ENCODE measurements at places on chromosomes 3 and 15. TPM values are rescaled to one million over a fixed set of nuclear protein-coding genes. Genes with fewer than 3 reads are reported as not detected.
A peak's percentile ranks its signal among the peaks of the same experiment; 100 is the strongest.

Gene SCAMP5
- polyA plus RNA-seq = 22.8 TPM

Gene TM4SF18
- 1.1 TPM for polyA plus RNA-seq

Gene TAGLN3
- polyA plus RNA-seq = 2.7 TPM

Gene C3orf22
- not detected for polyA plus RNA-seq

Gene RASL12
- polyA plus RNA-seq = 7.7 TPM

GRCh38 chr3:108453565-108453964 lies 56.8 kb downstream of the MYH15 start:
- H3K4me3 ChIP-seq = no peak overlapping the region
- peaks cover 2% of the 10 kb centered on the region for H3K4me1 ChIP-seq
- DNase-seq = peak; percentile 32
- no peak overlapping the region for H3K27ac ChIP-seq

GRCh38 chr3:64514889-64515288 lies 172.9 kb downstream of the ADAMTS9 start:
- DNase-seq = no peak
- no peak overlapping the region for H3K27ac ChIP-seq
- H3K27me3 ChIP-seq = no peaks in the 10 kb centered on the region

- H3K4me1 ChIP-seq = no peaks in the 10 kb centered on the region
- no peak overlapping the region for H3K27ac ChIP-seq
- DNase-seq = no peak
- peaks cover 21% of the 10 kb centered on the region for H3K36me3 ChIP-seq
- H3K27me3 ChIP-seq = no peaks in the 10 kb centered on the region
Measured at GRCh38 chr3:187721055-187721454, 18.7 kb upstream of the RTP2 start.

- peak; percentile 28 for DNase-seq
- no peak overlapping the region for H3K27ac ChIP-seq
- H3K4me1 ChIP-seq = no peaks in the 10 kb centered on the region
- H3K36me3 ChIP-seq = peaks cover 15% of the 10 kb centered on the region
- H3K27me3 ChIP-seq = no peaks in the 10 kb centered on the region
Measured at GRCh38 chr15:72197041-72197459, 537 bp downstream of the GRAMD2A start.

DNA sequence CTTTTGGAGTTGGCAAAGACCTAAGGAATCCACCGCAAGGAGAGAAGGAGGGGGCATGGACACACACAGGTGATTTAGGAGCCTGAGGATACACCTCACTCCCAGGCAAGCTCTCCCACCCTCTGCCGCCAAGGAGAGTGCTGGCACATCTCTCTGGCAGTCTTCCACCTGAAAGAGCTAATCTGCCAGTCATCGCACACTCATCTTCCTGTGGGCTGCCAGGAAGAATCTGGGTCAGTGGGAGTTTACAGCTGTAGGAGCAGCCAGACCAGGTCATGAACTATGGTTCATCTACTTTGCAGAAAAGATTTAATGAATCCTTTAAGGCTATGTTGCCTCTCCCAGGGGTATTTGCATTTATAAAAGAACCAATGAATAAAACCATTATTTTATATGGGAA lies 170.6 kb upstream of the TSC22D2 start:
- no peak overlapping the region for H3K27ac ChIP-seq
- H3K4me3 ChIP-seq = no peak overlapping the region
- DNase-seq = no peak
- H3K27me3 ChIP-seq = no peaks in the 10 kb centered on the region
- no peaks in the 10 kb centered on the region for H3K4me1 ChIP-seq

DNA sequence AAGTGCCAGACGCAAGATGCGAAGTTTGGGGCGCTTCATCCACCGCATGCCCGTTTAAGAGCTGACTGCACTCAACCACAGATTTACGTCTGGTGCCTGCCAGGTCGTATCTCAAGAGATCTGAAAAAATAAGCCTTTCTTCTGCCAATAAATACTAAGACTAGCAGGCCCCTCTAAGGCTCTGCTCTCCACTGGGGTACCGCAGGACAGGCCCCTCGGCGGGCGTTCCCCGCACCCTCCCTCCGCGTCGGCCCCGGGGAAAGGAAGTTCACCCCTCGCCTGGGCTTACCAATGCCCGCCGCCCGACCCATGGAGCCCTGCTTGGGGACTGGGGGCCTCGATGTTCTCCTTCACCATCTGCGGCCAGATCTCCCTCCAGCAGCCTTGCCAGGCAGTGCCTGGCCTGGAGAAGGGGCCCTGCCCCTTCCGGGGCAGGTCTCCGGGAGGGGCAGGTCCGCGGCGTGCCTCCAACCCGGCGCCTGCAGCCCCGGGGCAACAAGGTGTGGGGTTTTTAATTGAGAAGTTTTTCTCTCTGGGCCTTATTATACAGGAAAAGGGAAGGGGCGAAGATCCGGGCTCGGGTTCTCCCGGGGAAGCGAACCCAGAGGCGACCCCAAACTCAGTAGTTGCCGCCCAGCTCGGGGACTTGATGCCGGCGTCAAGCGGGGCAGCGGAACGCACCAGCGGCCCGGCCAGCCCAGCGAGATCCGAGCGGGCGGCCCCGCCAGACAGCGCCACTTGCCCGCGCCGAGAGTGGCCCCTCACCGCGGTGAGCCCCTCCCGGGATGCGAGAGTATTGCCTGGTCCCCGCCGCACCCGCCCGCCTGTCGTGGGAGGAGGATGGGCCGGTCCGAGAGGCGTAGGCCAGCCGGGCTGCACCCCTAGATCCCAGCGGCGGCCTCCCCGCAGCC lies 735 bp downstream of the GOLGA8B start:
- no peaks in the 10 kb centered on the region for H3K4me1 ChIP-seq
- H3K27me3 ChIP-seq = no peaks in the 10 kb centered on the region
- peak overlapping the region; percentile 77 for H3K27ac ChIP-seq

DNA sequence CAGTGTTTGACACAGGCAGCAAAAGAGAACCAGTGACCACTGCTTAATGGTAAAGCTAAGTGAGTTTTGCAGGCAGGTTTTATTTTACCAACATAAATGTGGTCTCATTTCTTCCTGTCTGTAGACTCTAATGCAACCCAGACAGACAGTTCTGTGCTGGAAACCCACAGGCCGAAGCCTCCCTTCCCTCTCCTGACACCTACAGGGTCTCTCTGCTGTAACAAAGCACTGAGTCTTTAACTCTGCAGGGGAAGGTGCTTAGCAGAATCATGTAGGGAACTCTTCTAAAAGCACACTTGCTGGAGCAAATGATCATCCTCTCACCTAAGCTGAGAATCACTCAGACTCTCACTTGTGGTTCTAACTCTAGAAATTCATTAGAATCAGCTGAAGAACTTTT lies 200.3 kb downstream of the KBTBD8 start:
- H3K4me3 ChIP-seq = no peak overlapping the region
- H3K27ac ChIP-seq = no peak overlapping the region
- H3K27me3 ChIP-seq = no peaks in the 10 kb centered on the region
- H3K4me1 ChIP-seq = no peaks in the 10 kb centered on the region
- DNase-seq = no peak

- H3K27ac ChIP-seq = no peak overlapping the region
- H3K36me3 ChIP-seq = no peaks in the 10 kb centered on the region
- H3K27me3 ChIP-seq = no peaks in the 10 kb centered on the region
- H3K4me3 ChIP-seq = no peak overlapping the region
- no peaks in the 10 kb centered on the region for H3K4me1 ChIP-seq
- DNase-seq = peak; percentile 8
Measured at GRCh38 chr3:10495003-10495402, 10.4 kb downstream of the ATP2B2 start.

- no peaks in the 10 kb centered on the region for H3K36me3 ChIP-seq
- H3K4me1 ChIP-seq = no peaks in the 10 kb centered on the region
- no peaks in the 10 kb centered on the region for H3K27me3 ChIP-seq
- peak; percentile 10 for DNase-seq
- H3K27ac ChIP-seq = no peak overlapping the region
Measured at GRCh38 chr15:87877114-87877810, 379.3 kb downstream of the NTRK3 start.

DNA sequence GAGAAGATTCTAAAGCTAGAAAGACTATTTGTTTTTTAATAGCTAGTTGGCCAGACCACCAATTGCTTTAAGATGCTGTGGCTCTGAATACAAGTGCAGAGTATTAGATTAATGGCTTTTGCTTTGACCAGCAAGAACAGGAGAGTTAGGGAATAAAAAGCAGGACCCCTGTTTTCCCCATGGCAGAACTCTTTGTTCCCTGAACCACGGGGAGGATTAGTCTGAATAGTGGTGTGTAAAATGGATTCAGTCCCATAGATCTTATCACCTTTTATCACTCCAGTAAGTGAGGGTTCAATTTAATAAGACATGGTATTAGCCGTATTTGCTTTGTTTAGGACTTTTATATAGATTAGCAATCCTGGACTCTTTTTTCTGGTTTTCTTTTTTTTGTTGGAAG lies 562.6 kb upstream of the DPPA4 start:
- no peak overlapping the region for H3K27ac ChIP-seq
- H3K36me3 ChIP-seq = no peaks in the 10 kb centered on the region
- no peaks in the 10 kb centered on the region for H3K4me1 ChIP-seq

DNA sequence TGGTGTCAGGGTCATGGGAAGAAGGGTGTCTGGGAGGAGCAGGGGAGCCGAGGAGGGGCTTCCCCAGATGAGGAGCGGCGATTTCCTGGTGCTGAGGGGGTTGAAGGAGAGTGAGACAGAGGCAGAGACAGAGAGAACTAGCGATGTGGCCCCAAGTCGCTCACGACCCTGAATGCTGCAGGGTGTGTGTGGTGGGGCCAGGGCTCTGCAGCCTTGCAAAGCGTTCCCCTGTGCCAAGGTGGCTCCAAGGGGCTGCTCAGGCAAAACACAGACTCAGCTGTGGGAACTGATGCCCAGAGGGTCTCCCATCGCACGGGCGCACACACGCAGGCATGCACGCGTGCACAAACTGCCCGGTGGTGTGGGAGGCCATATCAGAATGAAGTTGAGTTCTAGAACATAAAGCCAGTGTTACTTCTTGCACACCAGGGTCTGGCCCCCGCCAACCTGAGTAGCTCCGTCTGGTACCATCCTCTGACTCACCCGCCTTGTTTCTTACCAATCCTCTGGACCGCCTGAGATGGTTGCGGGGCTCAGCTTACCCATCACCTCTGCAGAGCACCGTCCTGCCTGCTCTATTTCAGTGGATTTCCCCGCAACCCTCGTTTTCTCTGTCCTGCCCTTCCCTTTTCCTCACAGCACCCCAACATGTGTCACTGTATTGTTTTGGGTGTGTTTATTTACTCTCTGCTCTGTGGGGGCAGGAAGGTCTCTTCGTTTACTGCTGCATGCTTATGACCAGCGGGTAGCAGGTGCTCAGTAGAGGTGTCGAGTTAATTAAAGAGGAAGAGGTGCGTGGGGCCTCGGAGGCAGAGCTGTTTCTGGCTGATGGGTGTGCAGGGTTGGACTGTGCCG lies 4.5 kb downstream of the MELTF start:
- H3K36me3 ChIP-seq = no peaks in the 10 kb centered on the region
- no peaks in the 10 kb centered on the region for H3K27me3 ChIP-seq
- DNase-seq = no peak
- H3K4me3 ChIP-seq = no peak overlapping the region
- H3K27ac ChIP-seq = no peak overlapping the region

DNA sequence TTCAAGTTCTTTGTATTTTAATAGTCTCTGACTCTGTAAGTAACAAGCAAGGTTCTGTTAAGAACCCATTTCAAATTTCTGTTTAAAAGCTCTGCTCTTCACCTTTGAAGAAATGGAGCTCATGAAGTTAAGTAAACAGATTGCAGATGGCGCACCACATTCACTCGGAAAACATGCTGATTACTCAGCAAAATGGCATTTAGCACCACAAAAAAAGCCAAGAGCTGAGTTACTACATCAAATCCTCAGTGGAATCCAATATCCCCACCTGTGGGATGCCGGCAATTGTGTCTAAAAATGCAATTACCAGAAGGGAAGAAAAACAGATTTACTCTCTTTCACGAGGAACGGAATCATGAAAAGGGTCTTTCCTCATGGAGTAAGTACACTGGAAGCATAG lies 758.0 kb downstream of the NTRK3 start:
- no peak overlapping the region for H3K4me3 ChIP-seq
- no peaks in the 10 kb centered on the region for H3K36me3 ChIP-seq
- no peaks in the 10 kb centered on the region for H3K4me1 ChIP-seq

DNA sequence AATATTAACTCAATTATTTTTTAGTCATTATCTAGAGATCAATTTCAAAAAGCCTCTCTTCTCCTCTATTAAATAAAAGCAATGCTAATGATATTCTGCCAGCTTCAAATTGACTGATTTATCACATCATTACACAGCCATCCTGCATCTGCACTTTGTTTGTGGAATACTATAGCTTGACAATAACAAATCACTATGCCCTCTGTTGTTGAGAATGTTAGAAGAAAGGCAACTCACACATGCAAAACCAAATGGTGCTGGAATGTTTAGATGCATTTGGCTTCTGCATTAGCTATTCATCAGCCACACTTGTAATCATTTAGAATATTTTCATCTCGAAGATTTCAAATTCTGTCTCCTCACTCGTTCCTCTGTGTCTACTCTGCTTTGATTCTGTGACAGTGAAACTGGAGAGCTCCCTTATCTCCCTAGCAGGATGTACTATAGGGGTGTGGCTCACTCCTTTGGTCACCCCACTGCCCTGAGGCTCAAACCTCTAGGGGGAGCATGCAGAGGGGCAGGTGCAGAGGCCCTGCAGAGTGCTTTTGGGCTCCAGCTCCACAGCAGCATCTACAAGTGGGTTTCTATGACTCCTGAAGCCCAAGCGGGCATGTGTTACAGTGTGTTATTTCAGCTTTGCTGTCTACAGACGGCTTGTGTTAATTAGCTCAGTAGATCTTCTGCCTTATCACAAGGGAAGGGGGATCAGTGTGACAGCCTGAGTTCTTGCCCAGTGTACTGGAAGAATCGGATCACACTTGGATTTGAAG lies 454.1 kb upstream of the BCHE start:
- no peak overlapping the region for H3K27ac ChIP-seq
- no peak for DNase-seq

GRCh38 chr3:114120211-114120610 lies 58.6 kb downstream of the DRD3 start:
- H3K4me3 ChIP-seq = no peak overlapping the region
- no peak for DNase-seq
- no peaks in the 10 kb centered on the region for H3K27me3 ChIP-seq
- no peaks in the 10 kb centered on the region for H3K36me3 ChIP-seq

GRCh38 chr3:36707623-36708409 lies 56.5 kb downstream of the DCLK3 start:
- H3K4me1 ChIP-seq = no peaks in the 10 kb centered on the region
- H3K27ac ChIP-seq = no peak overlapping the region
- no peaks in the 10 kb centered on the region for H3K27me3 ChIP-seq
- DNase-seq = no peak
- H3K4me3 ChIP-seq = no peak overlapping the region

- no peak for DNase-seq
- no peaks in the 10 kb centered on the region for H3K36me3 ChIP-seq
- H3K27me3 ChIP-seq = no peaks in the 10 kb centered on the region
- H3K4me1 ChIP-seq = no peaks in the 10 kb centered on the region
- H3K4me3 ChIP-seq = no peak overlapping the region
- H3K27ac ChIP-seq = no peak overlapping the region
Measured at GRCh38 chr15:47506329-47507100, 210.8 kb upstream of the SEMA6D start.

DNA sequence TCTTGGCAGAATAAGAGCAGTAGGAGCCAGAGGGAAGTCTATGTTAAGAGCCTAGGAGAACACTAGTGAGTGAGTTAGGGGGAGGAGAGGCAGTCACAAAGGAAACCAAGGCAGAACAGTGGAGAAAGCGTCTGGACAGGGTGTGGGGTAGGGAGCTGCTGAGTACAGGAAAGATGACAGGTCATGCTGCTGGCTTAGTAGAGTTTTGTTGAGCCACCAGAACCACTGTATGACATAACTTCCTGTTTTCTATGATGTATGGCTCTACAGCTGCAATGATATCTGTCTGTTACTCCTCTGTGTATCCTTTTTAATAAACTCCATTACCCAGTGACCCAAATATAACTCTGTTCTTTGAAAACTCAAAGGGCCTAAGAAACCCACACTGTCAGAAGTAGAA lies 10.6 kb upstream of the STT3B start:
- no peaks in the 10 kb centered on the region for H3K4me1 ChIP-seq
- H3K4me3 ChIP-seq = no peak overlapping the region
- no peak overlapping the region for H3K27ac ChIP-seq
- H3K27me3 ChIP-seq = no peaks in the 10 kb centered on the region
- H3K36me3 ChIP-seq = no peaks in the 10 kb centered on the region
